Activated CD8-positive, alpha-beta memory T cell treated with anti-CD3 and anti-CD28 coated beads for 4 hours (primary cell): ENCODE measurements at places on chromosomes 12 and 14.

DNA sequence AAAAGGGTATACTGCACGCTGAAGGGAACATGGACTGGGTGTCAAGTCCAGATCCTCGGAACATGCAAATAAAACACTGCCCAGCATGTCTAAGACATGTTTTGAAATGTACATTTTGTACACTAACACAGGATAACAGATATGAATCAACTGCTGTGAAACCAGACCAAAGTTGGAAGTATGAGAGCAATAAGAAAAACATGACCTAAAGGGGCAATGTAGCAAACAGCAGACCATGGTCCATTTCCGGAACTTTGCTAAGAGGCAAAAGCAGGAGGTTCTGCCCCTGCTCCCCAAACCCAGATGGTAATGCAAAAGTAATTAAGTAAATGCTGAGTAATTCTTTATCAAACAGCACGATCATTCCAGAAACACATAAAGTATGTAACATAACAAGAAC is 125.2 kb downstream of the SLC25A21 start:
- DNase-seq: no peak

DNA sequence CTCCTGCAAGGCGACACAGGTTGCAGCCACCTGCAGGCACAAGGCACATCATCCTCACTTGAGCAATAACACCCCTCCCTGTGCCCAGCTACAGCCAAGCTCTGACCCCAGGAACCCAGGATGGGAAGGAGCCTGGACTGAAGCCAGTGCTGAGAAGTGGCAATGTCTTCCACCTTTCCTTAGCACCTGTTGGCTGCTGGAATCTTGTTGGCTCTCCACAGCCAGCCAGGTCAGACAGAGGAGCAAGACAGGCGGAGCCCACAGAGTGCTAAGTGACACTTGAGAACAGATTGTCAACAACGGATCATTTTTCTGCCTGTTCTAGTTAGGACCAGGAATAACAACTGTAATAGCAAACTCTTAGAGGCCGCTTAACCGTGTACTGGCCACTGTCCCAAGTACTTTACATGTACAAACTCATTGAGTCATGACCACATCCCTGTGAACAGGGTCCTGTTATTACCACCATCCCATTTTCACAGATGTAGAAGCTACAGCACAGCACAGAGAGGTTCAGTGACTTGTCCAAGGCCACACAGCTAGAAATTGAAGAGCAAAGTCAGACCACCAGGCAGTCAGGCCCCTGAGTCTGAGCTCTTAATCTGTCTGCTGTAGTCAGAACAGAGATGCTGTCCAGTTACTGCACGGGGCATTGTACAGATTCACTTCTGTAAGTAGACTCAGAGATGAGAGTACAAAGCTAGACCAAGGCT is 45.6 kb downstream of the RNFT2 start:
- DNase-seq: no peak

DNA sequence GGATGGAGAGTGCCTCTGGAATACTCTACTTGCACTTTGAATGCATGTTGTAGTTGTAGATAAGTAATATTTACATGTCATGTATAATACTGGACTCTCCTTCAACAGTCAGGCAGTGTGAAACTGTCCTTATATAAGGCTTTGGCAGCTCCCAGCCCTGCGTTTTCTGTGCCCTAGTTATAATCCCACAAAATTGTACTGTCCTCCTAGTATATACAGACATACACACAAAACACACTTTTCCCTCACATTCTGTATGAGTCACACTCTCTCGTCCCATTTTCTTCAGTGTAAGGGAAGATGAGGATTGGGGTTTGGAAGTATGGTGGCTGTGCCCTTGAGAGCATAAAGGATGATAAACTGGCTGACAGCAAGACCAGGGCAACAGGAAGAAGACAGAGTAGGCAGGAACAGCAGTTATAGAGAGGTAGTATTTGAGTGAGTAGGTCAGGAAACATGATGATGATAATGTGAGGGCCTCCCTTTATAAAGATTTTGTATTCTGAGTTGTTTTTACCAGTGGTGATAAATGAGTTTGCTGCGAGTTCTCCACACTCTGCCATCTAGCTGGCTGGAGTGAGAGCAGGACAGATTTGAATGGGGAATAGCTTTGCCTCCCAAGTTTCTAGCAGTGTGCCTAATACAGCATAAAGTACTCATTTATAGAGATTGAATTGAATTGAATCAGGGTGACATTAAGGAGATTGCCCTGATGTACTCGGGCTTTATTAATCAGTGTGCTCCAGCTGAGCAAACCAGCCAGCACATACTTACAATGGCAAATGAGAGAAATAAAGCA is 5.0 kb downstream of the CREBL2 start:
- DNase-seq: no peak

GRCh38 chr12:92621833-92622232 is 81.0 kb upstream of the PLEKHG7 start:
- no peak for DNase-seq

GRCh38 chr12:113208041-113208934 is 13.0 kb upstream of the TPCN1 start:
- peak; percentile 25 for DNase-seq

- DNase-seq: no peak
Measured at GRCh38 chr14:69318241-69318640, 58.3 kb downstream of the GALNT16 start.

- DNase-seq: no peak
Measured at GRCh38 chr14:52883658-52884057, 67.2 kb downstream of the FERMT2 start.

DNA sequence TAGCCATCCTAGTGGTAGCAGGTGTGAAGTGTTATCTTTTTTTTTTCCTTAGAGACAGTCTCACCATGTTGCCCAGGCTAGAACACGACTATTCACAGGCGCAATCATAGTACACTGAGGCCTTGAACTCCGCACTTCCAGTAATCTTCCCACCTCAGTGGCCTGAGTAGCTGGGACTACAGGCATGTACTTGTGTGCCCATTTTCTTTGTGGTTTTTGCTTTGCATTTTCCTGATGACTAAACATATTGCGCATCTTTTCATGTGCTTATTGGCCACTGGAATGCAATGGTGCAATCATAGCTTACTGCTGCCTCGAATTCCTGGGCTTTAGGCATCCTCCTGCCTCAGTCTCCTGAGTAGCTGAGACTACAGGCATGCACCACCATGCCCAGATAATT is 33.3 kb upstream of the GCH1 start:
- DNase-seq: no peak

- no peak for DNase-seq
Measured at GRCh38 chr12:25251769-25252168, 1.0 kb upstream of the KRAS start.

GRCh38 chr14:79395061-79395460 is 816.2 kb downstream of the DIO2 start:
- no peak for DNase-seq

DNA sequence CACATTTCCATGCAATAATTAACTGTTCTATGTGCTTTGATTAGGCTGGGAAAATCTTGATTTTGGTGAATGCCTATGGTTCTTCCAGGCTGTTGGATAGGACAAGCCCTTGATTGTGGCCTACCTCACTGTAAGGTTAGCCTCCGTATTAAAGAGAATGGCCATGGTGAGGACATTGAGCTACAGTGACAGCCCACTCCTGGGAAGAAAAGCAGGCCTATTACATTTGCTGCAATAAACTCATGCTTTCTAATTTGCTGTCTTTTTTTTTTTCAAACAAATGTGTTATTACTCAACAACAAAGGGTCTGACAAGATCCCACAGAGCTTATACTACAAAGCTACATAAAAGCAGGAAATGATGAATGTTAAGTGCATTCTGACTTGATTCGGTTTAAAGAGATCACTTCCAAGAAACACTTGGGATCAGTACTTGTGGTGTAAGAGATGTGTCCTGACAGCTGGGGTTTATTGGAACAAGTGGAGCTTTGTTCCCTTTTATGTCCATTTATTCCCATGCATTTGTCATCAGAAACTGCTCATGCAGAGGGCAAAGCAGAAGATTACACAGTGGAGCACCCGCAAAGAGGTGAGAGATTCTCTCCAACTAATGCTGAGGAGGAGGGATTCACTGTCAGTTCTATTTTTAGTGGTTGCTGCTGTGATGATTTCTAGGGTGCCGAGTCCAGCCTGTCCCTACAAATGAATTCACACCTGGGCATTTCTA is 29.1 kb upstream of the KCNK10 start:
- DNase-seq: no peak

DNA sequence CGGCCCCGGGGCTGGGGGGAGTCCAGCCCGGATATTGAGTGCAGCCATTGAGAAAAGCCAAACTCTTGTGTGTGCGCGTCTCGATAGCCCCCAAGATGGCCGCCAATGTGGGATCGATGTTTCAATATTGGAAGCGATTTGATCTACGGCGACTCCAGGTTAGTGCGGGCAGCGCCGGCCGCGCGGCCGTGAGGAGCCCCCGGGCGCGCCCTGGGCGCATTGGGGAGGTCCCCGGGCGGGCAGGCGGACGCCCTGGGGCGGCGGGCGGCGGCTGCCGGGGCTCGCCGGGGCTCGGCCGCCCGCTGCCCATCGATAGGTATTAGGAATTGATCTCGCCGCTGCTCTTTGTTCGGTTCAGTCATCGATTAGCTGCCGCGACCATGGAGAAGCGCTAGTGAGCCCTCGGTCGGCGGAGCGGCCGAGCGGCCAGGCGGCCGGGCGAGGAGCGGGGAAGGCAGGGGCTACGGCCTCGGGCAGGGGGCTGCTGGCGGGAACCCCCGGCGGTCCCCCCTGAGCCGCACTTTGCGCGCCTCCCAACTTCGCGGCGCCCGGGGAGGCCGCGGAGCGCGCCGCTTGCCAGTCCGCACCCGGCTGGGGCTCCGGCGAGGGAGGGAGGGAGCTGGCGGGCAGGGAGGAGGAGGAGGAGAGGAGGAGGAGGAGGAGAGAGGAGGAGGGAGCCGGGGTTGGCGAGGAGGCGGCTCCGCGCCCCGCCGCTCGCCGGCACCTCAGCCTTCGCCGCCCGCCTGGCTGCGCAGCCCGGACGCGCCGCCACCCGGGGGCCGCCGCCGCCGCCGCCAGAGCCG is 113.9 kb upstream of the MYL2 start:
- DNase-seq: no peak

GRCh38 chr12:26768611-26769603 is 64.1 kb downstream of the ITPR2 start:
- DNase-seq: no peak

DNA sequence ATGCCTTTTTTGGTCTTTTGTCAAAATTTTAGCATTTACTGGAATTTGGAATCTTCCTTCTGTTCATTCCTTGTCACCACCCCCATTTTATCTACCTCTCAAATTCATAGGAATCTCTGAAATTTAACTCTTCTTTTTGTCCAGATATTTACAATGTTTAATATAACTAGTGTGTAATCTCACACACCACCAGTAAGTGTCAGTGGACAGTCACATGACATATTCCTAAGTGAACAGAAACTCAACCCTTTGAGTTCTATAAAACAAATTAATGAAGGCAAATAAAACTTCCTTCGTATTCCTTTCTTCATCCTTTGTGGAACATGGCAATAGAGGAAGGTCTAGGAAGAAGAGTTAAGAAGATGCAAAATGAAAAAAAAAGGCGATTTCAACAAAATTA is 26.6 kb downstream of the ATF7 start:
- no peak for DNase-seq

GRCh38 chr12:116186482-116187150 is 90.9 kb downstream of the MED13L start:
- DNase-seq: no peak

- DNase-seq: no peak
Measured at GRCh38 chr14:68950111-68950510, 29.0 kb downstream of the ACTN1 start.

DNA sequence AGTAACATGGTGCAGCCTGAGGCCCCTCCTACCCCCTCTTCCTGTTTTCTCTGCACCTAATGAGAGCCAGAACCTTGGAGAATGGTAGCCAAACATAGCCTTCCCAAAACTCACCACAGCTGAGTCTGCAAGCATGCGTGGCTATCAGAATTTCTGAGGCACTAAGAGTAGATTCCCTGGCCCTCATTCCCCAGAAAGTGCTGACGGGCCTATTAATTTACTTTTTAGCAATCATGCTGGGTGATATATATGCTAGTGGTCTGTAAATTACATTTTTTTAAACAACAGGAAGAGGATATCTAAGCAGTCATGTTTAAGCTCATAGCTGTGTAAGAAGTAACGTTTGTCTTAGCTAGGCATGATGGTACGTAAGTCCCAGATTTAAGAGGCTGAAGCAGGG is 30.4 kb downstream of the KANSL2 start:
- DNase-seq: no peak

DNA sequence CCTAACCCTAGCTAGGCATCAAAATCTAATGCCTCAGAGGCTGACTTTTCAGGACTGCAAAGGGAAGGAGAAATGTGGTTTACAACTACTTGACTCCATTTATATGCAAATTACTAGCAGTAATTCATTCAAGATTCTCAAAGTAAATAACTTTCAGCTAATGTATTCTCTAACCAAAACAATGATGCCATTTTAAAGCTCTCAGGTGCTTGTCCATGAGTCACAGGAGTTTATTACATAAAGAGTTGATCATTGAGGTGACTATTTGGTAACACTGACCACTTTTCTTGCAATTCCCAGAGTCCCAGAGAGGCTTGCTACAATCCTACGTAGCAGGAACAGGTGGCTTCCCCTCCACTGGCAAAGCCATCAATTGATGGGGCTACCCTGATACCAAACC is 109.0 kb upstream of the SLC35F4 start:
- DNase-seq: no peak

DNA sequence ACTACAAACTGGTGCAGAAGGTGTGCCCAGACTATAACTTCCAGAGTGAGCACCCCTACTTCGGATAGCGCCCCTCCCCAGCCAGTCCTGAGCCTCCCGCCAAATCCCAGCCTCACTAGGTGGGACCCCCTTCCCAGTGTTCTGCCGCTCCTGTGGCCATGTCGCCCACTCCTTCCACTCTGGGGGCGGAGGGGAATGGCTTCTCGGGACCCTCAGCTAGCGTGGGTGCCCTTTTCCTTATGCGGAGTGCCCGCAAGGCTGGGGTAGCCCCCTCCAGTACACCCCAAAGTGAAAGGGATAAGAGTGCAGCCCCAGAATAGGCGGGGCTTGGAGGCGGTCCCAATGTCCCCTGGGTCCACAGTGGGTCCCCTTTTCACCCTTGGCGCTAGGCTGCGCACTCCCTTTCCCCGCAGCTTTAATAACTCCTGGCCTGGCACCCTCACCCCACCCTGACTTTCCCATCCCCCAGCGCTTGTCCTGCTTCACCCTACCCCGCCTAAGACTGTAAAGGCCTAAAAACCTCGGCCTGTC is 3.8 kb upstream of the SHMT2 start:
- DNase-seq: no peak

DNA sequence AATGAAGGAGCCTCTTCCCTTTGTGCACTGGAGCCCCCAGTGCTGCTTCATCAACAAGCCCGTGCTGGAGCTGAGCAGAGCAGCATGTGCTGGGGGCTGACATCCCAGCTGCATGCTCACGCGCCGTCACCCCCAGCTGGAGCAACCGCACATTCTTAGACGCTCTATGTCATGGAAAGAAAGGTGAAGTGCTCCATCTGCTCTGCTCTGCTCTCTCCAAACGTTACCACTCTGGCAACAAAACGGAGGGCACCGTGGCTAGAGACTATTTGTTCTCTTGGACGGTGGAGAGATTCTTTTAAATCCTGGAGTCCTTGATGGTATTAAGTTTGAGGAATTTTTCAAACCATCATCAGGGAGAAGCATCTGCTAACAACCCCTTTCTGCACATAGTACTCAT is 208.4 kb downstream of the C12orf75 start:
- no peak for DNase-seq

GRCh38 chr12:112674539-112674938 is 117.0 kb upstream of the RPH3A start:
- no peak for DNase-seq
